ENCODE measurements at places on chromosomes 4 and X. TPM values are rescaled to one million over a fixed set of nuclear protein-coding genes. Genes with fewer than 3 reads are reported as not detected.

DNA sequence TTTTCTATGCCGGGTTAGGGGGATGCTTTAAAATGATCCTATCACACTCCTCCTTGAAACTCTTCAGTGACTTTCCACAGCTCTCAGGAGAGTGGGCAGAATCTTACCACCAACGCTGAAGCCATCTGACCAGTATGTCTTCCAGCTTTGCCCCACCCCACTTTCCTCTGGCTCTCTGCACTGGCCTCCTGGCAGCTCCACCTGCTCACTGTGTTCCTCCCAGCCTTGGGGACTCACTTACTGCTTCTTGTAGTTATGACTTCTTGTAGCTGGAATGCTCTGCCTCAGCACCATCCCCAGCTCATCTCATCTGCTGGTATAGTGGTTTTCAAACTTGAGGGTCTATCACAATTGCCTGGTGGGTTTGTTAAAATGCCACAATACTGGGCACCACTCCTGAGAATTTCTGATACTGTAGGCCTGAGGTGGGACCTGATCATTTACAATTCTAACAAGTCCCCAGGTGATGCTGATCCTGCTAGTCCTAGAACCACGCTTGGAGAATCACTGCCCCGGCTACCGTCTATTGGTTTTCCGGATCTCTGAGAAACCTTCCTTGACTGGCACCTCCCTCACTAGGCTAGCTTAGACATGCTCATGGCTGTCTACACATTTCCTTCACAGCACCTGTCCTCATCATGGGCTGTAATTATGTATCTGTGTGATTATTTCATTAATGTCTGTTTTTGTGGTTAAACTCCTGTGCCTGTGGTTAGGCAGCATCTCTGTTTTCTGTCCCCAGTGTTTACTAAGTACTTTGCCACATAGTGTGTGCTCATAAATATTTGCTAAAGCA is 152.2 kb downstream of the MGST2 start:
- H3K36me3 ChIP-seq = no peaks in the 10 kb centered on the region
- no peaks in the 10 kb centered on the region for H3K4me1 ChIP-seq
- DNase-seq = no peak
- no peak overlapping the region for H3K27ac ChIP-seq
- no peak overlapping the region for H3K4me3 ChIP-seq
- H3K27me3 ChIP-seq = peaks cover 1% of the 10 kb centered on the region

The KCNIP4 gene
- not detected for total RNA-seq

GRCh38 chr4:5956285-5957021 is 61.8 kb downstream of the C4orf50 start:
- no peaks in the 10 kb centered on the region for H3K36me3 ChIP-seq
- H3K4me3 ChIP-seq = no peak overlapping the region
- peaks cover 11% of the 10 kb centered on the region for H3K27me3 ChIP-seq
- H3K27ac ChIP-seq = no peak overlapping the region

The ZFYVE28 gene
- total RNA-seq = 38.9 TPM
